ENCODE measurements at places on chromosomes 3 and 15.

GRCh38 chr15:70589221-70589620 is 174.1 kb downstream of the UACA start:
- no peak for DNase-seq

DNA sequence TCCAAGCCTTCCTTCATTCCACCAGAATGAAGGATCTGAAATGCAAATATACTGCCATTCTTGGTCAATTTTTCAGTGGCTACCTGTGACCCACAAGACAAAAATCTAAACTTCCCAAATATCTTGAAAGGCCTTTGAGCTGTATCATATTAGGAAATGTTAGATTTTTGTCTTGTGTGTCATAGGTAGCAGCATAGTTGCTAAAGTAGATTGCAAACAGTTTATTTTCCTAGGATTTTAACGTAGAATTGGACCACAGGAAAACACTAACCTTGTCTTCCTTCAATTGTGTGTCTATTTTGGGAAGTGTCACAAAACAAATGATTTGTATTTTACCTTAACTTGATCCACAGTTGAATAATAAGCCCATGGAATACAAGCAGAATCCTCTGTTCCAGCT is 42.4 kb downstream of the CP start:
- DNase-seq, result no peak

- DNase-seq, result no peak
Observed at GRCh38 chr15:77393471-77393840, 26.4 kb downstream of the PEAK1 start.

DNA sequence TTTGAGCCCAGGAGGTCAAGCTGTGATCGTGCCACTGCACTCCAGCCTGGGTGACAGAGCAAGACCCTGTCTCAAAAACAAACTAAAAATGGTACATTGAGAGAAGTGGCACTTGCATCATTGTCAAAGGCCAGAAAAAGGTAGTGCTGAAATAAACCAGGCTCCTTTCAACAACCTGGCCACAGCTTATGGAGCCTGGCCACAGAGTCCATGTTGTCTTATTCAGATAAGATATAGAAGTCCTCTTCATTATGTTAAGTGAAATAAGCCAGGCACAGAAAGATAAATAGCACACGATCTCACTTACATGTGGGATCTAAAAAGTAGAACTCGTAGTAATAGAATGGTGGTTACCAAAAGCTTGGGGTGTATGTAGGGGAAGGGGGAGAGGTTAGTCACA is 34.8 kb downstream of the EMC4 start:
- DNase-seq, result no peak

DNA sequence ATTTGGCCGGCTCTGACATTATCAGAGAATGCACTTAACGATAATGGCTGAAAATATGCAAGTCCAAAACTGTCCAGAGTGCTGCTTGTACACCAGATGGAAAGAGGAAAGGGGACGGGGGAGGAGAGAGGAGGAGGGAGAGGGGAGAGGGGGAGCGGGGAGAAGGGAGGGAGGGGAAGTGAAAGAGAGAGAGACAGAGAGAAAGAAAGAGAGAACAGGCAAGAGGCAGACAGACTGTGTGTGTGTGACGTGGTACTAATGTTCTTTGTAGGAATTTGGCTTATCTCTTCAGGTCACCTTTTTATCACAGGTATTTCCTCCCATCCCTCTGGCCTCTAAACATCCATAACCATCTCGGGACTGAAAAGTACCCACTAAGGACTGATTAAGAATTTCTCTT is 75.1 kb upstream of the LMOD3 start:
- DNase-seq, result no peak

GRCh38 chr15:85541744-85542143 is 161.3 kb downstream of the AKAP13 start:
- DNase-seq, result no peak

DNA sequence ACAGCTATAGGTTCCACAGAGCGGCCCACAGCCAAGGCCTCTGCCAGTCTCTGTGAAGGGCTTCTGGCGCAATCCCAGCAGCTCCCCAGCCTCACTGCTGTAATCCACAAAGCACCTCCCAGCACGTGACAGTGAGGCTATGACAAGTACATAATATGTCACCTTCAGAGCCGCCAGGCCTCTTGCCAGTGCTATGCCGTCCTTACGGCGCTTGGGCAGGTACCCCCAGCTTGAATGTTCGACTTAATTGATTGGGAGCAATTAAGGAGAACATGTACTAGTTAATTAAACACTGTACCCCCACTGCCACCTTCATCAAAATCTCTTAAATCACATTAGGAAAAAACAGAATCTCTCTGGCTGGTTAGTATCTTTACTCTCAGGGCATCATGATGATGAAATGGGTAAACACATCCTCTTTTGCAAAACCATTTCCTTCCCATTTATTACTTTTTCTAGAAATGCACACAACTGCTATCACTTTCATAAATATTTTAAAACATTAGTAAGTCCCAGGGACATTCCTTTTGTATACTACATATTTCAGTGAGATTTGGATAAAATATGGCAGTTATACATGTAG is 169.9 kb downstream of the XXYLT1 start:
- no peak for DNase-seq

DNA sequence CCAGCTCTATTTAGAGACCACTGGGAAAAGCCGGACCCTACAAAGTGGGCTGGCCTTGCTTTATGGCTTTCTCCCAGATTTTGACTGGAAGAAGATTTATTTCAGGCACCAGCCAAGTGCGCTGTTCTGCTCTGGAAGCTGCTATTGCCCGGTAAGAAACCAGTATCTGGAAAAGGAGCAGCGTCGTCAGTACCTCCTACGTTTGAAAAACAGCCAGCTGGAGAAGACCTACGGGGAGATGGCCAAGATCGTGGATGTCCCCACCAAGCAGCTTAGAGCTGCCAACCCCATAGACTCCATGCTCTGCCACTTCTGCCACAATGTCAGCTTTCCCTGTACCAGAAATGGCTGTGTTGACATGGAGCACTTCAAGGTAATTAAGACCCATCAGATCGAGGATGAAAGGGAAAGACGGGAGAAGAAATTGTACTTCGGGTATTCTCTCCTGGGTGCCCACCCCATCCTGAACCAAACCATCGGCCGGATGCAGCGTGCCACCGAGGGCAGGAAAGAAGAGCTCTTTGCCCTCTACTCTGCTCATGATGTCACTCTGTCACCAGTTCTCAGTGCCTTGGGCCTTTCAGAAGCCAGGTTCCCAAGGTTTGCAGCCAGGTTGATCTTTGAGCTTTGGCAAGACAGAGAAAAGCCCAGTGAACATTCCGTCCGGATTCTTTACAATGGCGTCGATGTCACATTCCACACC is 60.9 kb downstream of the PXYLP1 start:
- DNase-seq, result no peak

DNA sequence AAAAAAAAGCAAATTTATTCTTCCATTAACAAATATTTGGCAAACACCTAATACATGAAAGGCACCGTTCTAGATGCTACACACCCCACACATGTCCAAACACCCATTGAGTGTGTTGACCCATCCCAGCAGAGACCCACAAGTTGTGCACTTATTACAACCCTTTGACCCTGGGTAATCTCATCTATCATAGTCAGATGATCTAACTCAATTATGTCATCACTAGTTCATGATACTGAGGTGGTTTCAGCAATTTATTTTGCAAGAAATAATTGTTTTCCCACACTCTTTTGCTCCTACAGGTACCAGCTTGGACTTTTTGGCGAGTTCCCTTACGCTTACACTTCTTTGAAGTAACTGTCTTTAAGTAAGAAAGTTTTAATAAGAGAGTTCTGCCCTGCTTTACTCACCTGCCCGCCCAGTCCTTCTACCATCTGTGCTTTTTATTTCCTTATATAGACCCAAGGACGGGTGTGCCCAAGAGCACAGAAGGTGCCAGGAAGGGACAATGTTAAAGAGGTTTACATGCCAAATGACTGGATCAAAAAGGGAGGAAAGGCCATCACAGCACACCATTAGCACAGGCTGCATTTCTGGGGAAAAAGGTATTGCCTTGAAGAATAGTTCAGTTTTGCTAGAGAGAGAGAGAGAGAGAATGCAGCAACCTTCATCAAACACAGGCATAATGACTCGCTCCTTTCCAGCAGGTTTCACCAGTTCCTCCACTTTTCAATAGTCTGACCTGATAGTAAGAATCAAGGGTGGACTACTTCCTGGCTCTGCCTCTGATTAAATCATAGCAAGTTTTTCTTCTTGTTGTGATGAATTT is 54.5 kb upstream of the ATP11B start:
- no peak for DNase-seq

GRCh38 chr3:175274056-175274455 is 414.9 kb downstream of the NAALADL2 start:
- no peak for DNase-seq

GRCh38 chr3:124845406-124845805 is 41.8 kb downstream of the ITGB5 start:
- no peak for DNase-seq

- no peak for DNase-seq
Observed at GRCh38 chr3:139302801-139303113, 41.1 kb upstream of the MRPS22 start.

DNA sequence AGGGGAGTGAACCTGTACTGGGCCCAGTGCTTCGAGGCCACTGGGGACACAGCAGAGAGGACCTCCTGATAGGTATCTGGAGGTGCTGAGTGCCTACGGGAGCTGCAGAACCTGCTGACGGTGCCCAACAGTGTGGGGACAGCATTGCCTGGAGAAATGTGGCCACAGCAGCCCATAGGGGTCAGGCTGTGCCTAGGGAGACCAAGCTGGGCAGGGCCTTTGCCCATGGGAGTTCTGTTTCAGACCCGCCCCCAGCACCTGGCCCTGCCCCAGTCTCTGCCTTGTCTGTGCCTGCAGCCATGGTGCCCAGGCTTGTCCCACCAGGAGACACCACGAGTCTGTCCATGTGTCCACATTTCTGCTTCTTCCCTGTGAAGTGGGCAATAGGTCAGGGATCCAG is 15.3 kb upstream of the RPL32 start:
- no peak for DNase-seq

- no peak for DNase-seq
Observed at GRCh38 chr3:189393598-189393997, 221.8 kb downstream of the TPRG1 start.

DNA sequence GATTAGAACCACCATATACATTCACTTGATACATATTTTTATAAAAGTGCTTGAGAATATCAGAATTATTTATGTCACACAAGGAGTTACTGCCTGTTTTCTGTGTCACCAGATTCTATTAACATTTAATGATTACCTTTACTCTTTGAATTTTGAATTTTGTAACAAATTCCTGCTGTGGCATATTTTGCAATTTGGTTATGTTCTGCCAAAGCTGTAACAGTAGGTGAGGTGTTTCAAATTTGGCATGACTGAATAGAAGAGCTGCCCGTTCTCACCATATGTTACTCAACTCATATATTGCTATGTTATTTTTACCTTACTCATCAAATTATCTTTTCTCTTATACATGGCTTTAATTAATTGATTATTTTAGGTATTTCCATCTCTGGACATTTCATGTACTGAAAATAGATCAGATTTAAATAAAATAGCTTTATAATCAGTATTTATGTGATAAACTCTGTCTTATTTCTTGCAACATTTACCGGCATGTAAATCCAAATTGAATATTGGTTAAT is 18.9 kb downstream of the PML start:
- no peak for DNase-seq

- DNase-seq, result no peak
Observed at GRCh38 chr3:99084156-99084555, 182.7 kb upstream of the DCBLD2 start.

GRCh38 chr15:98878172-98878571 is 129.4 kb downstream of the PGPEP1L start:
- DNase-seq, result no peak

DNA sequence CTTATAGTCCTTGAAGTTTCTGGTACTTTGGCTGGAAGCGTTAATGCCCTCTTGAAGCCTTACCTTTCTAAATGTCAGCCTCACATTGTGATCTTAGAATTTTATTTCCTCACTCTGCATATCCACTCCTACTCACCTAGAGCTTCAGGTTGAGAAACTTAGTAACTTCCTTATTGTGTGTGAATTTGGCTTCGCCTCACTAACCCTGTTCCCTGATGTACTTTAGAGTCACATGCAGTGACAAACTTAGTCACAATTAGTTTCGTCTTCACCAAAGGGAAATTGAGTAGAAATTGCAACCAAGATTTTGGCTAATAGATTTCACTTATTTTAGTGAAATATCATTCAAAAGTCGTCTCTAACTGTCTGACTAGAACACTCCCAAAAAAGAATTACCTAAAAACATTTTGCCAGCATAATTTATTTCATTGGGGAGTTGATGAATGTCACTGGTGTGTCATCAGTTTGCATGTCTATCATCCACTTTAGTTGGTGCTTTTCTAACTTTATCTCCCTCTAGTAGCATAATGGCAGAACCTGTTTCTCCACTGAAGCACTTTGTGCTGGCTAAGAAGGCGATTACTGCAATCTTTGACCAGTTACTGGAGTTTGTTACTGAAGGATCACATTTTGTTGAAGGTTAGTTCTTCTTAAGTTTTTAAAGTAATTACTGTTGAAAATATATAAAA is 960 bp downstream of the MFN1 start:
- no peak for DNase-seq

DNA sequence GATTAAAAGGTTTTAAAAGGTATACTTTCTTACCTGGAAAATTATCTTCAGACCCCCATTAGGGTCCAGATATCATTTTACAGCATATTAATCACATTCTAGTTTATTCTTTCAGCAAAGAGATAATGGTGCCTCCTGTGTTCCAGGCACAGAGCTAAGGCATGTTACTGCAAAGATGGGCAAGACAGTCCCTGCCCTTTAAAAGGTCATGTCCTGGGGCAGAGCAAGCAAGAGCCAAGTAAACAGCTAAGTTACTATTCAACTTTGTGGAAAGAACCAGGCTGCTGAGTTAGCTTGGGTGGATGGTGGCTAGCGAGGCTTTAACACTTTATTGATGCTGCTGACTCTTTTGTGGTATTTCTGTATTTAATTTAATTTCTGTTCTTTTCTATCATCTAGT is 75.0 kb downstream of the LRRC28 start:
- no peak for DNase-seq

GRCh38 chr15:74722591-74722990 is 2.7 kb downstream of the CYP1A1 start:
- no peak for DNase-seq

DNA sequence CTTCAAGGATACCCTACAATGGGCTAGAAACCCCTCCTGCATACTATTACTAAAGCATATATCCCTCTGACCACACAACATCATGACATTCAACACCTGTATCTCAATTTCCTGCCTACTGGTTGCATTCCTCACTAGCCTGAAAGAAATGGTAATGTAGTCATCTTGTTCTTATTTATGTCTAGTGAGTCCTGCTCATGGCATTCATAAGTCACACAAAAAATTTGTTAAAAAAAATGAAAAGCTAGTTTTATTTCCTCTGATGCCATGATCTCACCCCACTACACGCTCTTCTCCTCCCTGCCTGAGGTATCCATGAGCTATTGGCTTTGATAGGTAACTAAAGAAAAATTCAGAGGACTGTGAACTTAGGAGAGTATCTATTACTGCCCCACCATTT is 284.5 kb downstream of the ZNF385D start:
- no peak for DNase-seq
